ENCODE measurements at places on chromosomes 4 and X.

DNA sequence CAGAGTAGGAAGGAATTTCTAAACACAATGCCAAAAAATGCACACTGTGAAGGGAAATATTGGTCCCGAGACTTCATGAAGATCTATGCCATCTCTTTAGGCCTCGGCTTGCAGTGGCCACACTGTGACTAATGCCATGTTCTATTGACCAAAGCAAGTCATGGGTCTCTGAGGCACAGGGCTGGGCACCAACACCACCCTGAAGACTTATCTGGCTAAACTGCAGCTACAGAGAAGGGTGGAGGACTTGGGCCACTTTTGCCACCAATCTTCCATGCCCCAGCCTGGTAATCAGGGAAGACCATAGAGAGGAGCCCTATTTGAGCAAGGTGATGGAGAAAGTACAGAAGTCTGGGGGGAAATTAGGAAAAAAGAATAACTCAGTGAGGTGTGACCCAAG lies 42.1 kb downstream of the HMX1 start:
- DNase-seq, result no peak

- peak; percentile 43 for DNase-seq
These were observed 18.8 kb upstream of the TMSB4X start for GRCh38 chrX:12955882-12956703.

GRCh38 chr4:150402871-150403272 lies 179.1 kb upstream of the MAB21L2 start:
- DNase-seq, result peak; percentile 8

GRCh38 chrX:142428916-142429315 lies 223.8 kb upstream of the MAGEC2 start:
- no peak for DNase-seq

DNA sequence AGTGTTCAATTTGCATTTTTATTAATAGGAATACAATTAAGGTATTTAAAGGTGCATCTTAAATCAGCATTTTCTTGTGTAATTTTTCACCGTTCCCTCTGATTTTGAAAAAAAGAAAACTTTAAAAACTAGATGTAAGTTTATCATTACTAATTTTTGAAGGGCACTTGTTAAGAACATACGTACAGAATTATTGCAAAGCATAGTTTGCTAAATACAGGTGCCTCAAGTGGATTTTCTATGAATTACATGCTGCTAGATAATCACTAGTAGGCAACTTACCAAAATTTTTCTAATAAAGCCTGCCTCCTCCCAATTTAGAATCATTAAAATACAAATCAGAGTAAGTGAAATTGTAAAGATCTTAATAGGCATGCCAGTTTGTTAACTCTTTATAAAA lies 8.5 kb downstream of the CNKSR2 start:
- DNase-seq, result no peak

DNA sequence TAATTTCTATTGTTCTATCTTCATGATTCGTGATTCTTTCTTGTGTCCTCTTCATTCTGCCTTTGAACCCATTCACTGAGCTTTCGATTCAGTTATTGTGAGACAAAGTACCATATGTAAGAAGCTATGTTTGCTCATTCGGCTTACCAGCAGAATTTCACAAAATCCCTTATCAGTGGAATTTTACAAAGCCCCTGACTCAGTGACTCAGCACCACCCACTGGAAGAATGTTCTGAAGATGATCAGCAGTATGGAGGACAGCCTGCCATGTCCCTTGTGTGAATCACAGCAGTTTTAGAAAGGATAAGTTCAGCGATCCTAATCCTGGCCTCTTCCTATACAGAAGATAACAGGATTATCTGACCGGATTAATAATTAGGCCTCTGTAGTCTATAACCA lies 5.8 kb upstream of the UXT start:
- DNase-seq, result no peak

- DNase-seq, result no peak
These were observed 6.3 kb downstream of the UBA6 start for GRCh38 chr4:67694662-67695061.

DNA sequence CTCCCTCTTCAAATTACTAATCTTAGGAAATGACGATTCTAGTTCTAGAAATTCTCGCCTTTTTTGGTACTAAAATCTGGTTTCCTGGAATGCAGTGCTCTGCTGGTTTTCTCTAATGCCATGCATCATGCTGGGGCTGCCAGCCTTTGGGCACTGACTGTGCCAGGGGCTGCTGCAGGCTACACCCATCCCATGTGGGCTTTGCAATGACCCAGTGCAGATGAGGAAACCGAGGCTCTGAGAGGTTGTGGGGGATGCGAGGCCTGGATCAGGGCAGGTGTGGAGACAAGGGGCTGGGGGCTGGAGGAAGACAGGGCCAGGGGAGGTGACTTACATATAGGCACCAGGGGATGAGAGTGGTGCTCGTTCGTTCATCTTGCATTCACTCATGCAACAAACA lies 95.3 kb downstream of the HMX1 start:
- no peak for DNase-seq

- DNase-seq, result peak; percentile 61
These were observed 5.9 kb upstream of the SCARB2 start for GRCh38 chr4:76219299-76220055.

GRCh38 chr4:8690216-8691150 lies 97.9 kb downstream of the CPZ start:
- no peak for DNase-seq

DNA sequence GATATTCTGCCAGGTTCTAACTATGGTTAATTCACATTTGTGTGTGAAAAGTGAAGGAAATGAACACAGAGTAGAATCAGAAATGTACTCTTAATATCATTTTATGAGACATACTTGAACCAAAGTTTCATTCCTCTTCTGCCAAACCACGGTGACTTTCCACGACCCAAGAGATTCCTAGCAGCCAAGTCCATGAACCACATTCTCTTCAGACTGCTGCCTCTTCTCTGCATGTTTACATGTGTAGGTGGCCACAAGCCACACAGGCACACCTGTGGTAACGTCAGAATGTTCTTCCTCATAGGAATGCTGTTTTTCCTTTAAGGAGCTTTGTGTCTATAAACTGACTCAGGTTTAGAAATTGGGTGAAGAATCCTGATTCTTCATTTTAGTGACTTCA lies 1411.2 kb downstream of the RAPGEF2 start:
- no peak for DNase-seq

GRCh38 chr4:83793481-83793880 lies 257.6 kb downstream of the GPAT3 start:
- DNase-seq, result no peak

- DNase-seq, result no peak
These were observed 95.9 kb downstream of the HS6ST2 start for GRCh38 chrX:132862562-132862961.

DNA sequence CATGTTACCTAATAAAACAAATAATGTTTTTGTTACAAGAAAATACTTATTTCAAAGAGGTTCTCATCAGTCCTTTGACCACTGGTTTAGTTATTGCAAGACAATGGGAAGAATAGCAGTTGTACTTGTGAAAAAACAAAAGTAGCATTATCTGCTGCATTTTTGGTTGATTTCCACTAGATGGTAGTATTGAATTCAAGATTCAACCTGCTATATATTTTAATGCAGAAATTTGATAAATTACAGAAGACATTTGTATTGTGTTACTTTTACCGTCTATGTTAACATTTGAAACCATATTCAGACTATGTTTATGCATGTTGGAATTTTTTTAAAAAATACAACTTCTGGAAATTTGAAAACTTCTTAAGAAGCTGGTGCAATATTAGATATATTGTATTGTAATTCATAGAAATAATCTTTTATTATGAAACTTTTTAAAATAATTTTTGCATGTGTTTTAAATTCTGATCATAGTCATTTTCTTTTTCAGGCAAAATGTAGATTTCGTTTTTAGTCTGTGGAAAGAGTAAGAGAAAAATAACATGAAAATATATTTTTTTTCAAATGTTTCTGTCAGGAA lies 56.4 kb downstream of the SPCS3 start:
- peak; percentile 10 for DNase-seq

Measured in AG08396 (cell line).